ENCODE measurements at places on chromosomes 5 and 9.

GRCh38 chr5:67268231-67269021 is 71.8 kb upstream of the CD180 start:
- DNase-seq = no peak

GRCh38 chr5:174376056-174376455 is 330.6 kb downstream of the NSG2 start:
- no peak for DNase-seq

DNA sequence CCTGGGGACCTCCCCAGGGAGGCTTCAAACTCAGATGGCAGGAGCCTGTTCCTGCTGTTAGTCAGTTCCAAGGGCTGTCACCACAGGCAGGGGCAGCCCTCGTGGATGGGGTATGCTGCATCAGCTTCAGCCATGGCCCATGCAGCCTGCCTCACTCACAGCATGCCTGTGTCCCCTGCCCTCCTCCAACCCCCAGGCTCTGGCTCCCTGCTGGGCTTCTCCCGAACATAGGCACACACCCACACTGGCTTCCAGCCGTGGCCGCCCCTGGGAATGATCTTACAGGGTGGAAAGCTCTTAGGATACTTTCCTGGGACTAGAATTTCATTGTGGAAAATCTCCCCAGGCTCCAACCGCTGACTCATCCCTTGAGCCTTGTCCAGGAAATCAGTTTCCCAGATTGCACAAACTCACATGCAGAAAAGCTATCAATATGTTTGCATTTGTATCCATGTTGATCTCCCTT is 163.8 kb downstream of the SEC61B start:
- DNase-seq = no peak

GRCh38 chr5:43569236-43569746 is 12.4 kb upstream of the PAIP1 start:
- no peak for DNase-seq

GRCh38 chr9:1048811-1049210 is 1.3 kb upstream of the DMRT2 start:
- DNase-seq = peak; percentile 29

GRCh38 chr5:34484216-34484920 is 171.8 kb upstream of the RAI14 start:
- DNase-seq = no peak

GRCh38 chr9:33908749-33909148 is 91.8 kb downstream of the UBE2R2 start:
- DNase-seq = no peak

DNA sequence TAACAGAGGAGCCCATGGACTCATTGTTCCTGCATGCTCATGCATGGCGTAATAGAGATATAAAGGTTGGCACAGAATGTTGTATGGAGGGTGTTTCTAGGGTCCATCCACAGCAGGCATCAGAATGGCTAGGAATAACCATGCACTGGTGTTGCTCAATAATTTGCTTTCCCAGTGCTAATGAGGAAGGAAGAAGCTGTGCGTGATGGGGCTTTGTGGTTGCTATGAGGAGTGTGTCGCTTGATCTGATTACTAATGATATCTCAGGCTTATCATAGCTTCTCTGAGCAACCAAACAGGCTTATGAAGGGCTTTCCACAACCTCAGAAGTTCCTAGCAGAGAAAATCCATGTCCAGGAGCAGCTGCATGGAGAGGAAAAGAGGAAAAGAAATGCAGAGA is 151.3 kb upstream of the TRPC7 start:
- DNase-seq = no peak

GRCh38 chr9:128011071-128011817 is 30.5 kb upstream of the EEIG1 start:
- no peak for DNase-seq

GRCh38 chr9:78187763-78188484 is 48.0 kb upstream of the CEP78 start:
- DNase-seq = no peak

DNA sequence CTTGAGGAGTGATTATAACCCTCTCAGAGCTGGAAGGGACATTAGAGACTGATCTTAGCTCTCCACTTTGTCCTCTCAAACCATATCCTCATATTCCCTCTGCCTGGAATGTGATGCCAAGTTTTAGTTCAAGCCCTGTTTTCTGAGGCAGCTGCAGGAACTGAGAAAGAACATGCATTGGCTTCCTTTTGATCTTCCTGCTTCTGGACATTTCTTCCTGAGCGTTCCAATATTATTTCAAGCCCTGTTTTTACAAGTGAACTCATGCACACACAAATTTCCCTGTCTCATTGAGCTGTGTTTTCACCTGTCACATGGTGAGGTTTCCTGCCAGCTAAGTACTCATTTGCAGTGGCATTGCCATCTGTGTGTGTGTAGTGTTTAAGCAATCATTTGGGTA is 17.0 kb downstream of the FOCAD start:
- no peak for DNase-seq

GRCh38 chr9:137302449-137303150 is 529 bp upstream of the NRARP start:
- no peak for DNase-seq

DNA sequence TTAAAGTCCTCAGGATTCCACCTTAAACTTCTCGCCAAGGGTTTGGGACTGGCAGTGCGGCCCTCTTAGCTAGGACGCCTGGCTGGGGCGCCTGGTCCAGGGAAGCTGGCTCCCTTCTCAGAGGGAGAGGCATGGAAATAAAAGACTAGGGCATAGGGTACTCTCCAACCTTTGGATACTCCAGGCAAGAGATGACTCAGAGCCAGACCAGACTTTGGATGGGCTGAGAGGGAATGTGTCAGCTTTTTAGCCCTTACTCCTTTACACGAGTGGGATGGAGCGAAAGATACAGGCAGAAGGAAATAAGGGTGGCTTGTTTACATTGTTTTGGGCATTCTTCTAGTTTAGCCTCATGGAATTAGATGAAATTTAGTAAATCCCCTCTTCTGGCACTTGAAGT is 48.2 kb downstream of the IL31RA start:
- no peak for DNase-seq

DNA sequence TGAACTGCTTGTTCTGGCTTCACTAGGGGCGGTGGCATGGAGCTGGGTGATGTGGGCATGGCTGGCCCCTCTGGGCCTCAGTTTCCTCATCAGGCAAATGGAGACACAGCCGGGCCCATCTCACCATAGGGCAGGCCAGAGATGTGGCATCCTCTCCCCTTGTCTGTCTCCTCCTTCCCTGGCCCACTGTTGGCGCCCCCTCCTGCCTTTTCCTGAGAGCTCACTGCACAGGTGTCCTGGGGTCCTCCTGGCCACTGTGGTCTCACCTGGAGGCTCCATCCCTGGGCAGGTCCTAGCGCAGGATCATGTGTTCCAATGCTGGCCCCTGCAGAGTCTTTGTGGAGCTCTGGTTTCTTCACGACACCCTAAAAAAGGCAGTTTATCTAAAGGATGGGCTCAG is 53.5 kb downstream of the NEK6 start:
- no peak for DNase-seq

DNA sequence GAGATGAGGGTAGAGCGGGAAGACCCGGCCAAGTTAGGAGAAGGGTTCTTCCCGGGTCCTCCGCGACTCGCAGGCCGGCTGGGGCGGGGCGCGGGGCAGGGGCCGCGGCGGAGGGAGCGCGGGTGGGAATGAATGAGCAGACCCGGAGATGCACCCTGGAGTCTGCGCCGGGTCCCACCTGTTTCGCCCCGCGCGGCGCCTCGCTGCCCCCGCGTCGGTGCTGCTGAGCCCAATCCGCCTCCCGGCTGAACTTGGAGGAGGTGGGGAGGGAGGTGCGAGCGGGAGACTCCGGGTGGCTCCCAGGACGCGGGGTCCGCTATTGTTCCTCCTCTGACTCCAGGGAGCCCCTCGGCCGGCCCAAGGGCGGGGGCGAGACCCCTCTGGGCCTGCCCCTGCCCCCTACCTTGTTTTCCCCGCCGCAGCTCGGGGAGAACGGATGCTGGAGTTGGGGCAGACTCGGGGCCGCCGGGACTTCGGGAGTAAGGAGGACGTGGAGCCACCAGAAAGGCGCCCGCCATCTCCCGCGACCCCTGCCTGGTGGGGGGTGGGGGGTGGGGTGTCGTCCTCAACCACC is 659 bp downstream of the RAI14 start:
- peak; percentile 36 for DNase-seq

GRCh38 chr5:1137567-1138444 is 25.9 kb upstream of the SLC12A7 start:
- DNase-seq = no peak

GRCh38 chr5:10532421-10532820 is 31.4 kb upstream of the ANKRD33B start:
- no peak for DNase-seq

GRCh38 chr9:121604242-121604641 is 47.2 kb upstream of the DAB2IP start:
- no peak for DNase-seq
